ENCODE measurements at places on chromosomes 2 and 18. TPM values are rescaled to one million over a fixed set of nuclear protein-coding genes. Genes with fewer than 3 reads are reported as not detected.
A peak's percentile ranks its signal among the peaks of the same experiment; 100 is the strongest.

The RBM44 gene
- total RNA-seq, result 0.18 TPM

DNA sequence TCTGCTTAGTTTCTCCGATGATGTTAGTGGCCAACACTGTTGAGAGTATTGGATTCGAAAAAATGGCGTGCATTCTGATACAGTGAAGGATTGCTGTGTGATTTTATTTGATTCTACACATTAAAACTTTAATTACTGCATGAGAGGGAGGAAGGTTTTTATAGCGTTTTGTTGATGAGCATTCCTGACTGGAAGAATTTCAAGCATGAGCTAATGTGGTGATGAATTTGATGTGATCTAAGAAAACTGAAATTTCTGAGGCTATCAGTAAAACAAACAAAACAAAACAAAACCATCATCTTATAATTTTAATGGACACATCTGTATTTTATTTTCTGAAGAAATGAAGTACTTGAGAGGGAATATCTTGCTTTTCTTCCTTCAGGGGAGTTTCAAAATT lies 59.6 kb downstream of the ITGB6 start:
- DNase-seq, result no peak

The ZAP70 gene
- 2.2 TPM for total RNA-seq

GRCh38 chr2:17617955-17618354 lies 77.5 kb downstream of the VSNL1 start:
- DNase-seq, result no peak

- no peak for DNase-seq
These were observed 50.6 kb downstream of the PMAIP1 start for GRCh38 chr18:59950215-59950944.

GRCh38 chr2:165804719-165805118 lies 10.7 kb upstream of the GALNT3 start:
- DNase-seq, result no peak

GRCh38 chr2:197164141-197164754 lies 146.3 kb downstream of the ANKRD44 start:
- no peak for DNase-seq

- no peak for DNase-seq
These were observed 350.9 kb downstream of the PARD3B start for GRCh38 chr2:204896146-204896545.

GRCh38 chr2:174524527-174524926 lies 37.7 kb upstream of the GPR155 start:
- DNase-seq, result no peak

The TDRD15 gene
- not detected for total RNA-seq

- DNase-seq, result no peak
These were observed 270.6 kb downstream of the DCC start for GRCh38 chr18:52610451-52611115.

The TEX44 gene
- not detected for total RNA-seq

GRCh38 chr2:43840965-43841364 lies 2.2 kb downstream of the ABCG8 start:
- DNase-seq, result no peak

GRCh38 chr2:146652311-146652710 lies 1192.5 kb upstream of the ACVR2A start:
- DNase-seq, result no peak

GRCh38 chr2:16871411-16871810 lies 205.8 kb upstream of the CYRIA start:
- no peak for DNase-seq

The MC5R gene
- total RNA-seq, result not detected

GRCh38 chr2:23925702-23926289 lies 1.1 kb downstream of the ATAD2B start:
- DNase-seq, result peak; percentile 27

The TOGARAM2 gene
- total RNA-seq, result 0.48 TPM

The CAD gene
- total RNA-seq, result 24.2 TPM

GRCh38 chr2:197205585-197206215 lies 104.9 kb downstream of the ANKRD44 start:
- no peak for DNase-seq

DNA sequence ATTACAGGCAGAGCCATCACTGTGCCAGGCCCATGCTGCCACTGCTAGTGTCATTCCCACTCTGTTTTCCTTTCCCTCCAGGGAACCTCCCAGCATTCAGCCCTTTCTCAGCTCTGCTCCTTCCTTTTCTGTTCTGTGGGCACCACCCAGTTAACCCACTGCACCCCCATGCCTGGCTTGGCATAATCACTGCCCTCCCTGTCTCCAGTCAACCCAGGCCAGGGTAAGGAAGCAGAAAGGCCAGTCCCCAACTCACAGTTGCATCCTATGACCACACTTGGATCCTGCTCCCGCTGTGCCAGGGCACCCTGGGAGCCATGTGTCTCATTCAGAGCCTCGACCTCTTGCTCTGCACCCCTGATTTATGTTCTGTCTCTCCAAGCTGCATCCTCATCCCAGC lies 32.2 kb downstream of the DPYSL5 start:
- DNase-seq, result no peak

- no peak for DNase-seq
These were observed 107.2 kb upstream of the L3MBTL4 start for GRCh38 chr18:6521803-6522418.

The CCBE1 gene
- 0.34 TPM for total RNA-seq

The REG3G gene
- total RNA-seq, result not detected

DNA sequence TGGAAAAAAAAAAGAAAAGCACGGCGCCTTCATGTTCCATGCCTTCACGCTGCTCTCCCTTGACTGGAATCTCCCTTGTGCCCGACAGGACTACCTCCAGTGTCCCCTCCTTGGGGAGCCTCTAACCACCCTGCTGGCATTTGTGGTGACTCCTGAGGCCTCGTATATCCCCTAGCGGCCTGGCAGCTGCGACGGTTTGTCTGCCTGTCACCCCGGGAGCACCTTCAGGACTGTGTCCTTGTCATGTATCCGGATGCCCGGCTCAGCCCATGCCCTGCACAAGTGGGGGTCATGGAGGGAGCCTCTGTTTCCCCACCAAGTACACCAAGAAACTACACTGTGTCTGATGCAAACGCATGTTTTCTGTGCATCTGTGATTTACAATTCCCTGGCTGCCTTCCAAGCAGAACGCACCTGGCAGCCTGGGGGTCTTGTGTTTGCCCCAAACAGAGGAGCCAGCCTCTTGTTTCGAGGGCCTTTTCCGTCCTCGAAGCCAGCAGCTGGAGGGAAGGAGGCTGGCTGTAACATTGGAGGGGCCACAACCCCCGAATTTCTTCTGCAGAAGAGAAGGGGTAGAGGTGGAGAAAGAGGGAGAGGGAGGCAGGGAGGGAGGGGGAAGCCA lies 18.9 kb downstream of the TWIST2 start:
- DNase-seq, result no peak

The TFCP2L1 gene
- total RNA-seq, result 29.9 TPM

DNA sequence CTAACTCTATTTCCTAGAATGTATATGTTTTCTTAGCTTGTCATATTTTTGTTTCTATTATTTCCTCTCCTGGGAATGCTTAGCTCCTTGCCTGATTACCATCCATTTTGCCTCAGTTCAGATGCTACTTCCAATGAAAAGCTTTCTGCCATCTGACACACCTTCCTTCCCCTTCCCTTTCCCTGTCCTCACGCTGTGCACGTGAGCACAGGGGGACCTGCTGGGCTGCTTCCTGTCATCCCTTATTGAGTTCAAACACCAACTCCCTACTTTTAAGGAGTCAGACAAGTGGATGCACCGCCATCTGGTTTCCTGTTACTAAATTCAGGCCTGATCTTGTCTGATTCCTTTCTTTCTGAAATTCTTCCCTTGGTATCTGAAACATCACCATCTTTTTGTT lies 2.4 kb upstream of the INO80C start:
- no peak for DNase-seq

DNA sequence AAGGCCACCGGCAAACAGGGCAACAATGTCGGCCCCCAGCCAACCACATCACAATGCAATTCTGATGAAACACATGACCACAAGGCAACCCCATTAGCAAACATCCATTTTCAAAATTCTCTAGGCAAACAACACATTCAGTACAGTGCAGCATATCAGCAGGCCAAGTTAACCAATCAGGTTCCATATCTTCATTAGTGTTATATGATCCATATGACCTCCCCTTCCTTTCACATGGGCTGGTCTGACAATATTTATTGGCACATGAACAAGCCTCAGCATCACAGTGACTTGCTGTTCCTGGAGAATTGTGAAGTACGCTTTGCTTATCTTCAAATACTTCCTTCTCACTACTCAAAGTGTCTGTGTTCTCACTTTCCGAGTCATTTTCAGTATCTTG lies 19.8 kb downstream of the RNF103 start:
- no peak for DNase-seq

GRCh38 chr18:39453882-39454281 lies 1888.3 kb upstream of the CELF4 start:
- DNase-seq, result no peak

- no peak for DNase-seq
These were observed 158.6 kb upstream of the SERTAD2 start for GRCh38 chr2:64812285-64812684.

DNA sequence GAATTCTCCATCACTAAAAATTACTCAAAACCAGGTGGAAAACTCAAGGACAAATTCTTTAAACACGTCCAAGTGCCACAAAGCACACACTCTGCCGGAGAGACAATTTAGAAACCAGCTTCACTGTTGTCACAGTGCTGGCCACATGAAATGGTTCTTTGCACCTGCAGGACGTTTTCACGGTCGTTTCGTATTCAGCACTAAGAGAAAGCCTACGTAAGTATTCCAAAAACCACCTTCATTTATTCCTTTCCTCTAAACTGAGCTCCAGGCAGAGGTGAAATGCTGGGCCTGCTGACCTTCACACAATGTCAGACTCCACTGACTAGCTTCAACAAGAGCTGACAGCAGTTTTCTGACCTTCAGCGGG lies 680 bp downstream of the ATP5F1A start:
- DNase-seq, result no peak

DNA sequence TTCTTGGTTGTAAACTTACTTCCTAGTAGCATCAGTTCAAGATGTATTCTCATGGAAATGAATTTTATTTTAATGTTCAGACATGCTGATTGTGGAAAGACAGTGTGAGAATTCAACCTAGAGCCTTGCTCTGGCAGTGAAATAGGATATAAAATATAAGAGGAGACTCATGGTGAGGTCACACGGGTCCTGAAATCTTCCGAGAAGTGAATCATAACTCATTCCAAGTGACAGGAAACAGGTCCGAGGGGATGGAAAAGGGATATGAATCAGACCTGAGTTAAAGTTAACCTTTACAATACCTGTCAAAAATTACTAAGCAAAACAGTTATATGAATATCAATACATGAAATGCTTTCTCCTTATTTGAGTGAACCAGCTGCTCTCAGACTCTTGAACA lies 185.2 kb upstream of the LRRTM1 start:
- no peak for DNase-seq

The ATRAID gene
- 70.4 TPM for total RNA-seq

DNA sequence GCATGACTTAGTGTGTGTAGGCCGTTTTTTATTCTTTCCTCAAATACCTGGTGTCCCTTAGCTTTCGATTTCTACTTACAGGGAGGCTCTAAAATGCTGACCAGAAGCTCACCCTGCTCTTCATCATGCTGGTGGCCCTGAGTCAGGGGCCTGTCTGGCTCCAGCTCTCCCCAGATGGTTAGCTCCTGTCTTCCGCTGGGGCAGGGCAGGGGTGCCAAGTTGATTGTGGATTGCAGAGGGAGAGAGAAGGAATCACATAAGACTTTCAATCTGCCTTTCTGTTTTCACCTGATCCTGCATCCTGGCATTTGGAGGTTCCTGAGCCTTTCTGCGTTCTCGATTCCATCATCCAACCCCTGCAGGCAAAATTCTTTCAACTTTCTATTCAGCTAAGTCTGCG lies 4.2 kb downstream of the CIB4 start:
- DNase-seq, result no peak

The IL1F10 gene
- total RNA-seq, result not detected

DNA sequence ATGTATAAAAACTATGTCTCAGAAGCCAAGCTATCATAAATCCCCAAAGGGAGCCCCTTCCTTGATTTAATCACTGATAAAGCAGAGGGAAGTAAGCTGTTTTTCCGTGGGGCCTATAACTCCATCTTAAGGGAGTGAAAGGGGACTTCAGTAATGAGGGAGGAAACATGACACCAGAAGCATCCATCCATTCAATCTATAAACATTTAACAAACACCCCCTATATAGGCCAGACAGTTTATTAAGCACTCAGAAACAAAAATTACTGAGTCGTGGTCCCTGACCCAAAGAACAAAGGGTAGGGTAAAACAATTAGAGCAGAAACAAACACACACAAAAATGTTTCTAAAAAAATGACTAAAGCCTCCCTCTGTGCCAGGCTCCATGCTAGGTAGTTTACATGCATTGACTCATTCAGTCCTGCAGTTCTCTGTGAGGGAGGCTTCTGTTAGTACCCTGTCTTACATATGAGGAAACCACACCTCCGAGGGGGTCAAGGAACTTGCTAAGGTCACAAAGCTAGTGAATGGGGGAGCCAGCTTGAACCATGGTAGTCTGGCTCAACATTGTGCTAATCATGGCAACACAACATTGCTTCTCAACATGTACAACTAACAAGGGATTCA lies 472.1 kb downstream of the CDH2 start:
- DNase-seq, result no peak

- DNase-seq, result no peak
These were observed 49.7 kb downstream of the MTA3 start for GRCh38 chr2:42618116-42618515.

- no peak for DNase-seq
These were observed 4.1 kb downstream of the SRSF7 start for GRCh38 chr2:38747007-38747424.

DNA sequence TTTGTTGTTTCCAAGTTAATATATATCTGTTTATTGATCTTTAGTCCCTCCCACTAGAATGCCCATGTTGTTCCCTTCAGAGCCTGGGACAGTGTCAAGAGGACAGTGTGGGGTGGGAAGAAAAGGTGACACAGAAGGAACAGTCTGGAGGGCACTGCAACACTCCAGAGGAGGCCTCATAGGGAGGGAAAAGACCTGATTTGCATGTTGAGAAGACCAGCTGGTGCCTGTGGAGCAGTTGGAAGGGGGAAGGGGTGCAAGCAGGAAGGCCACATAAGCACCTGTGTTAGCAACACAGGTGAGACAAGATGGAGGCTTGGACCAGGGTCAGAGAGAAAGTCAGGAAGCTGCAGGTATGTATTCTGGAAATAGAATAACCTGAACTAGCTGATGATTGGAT lies 48.1 kb upstream of the FHOD3 start:
- no peak for DNase-seq

GRCh38 chr18:49055754-49056172 lies 105.0 kb upstream of the SMAD7 start:
- no peak for DNase-seq

The UGT1A3 gene
- 2.8 TPM for total RNA-seq

The EML6 gene
- total RNA-seq, result 1.2 TPM

DNA sequence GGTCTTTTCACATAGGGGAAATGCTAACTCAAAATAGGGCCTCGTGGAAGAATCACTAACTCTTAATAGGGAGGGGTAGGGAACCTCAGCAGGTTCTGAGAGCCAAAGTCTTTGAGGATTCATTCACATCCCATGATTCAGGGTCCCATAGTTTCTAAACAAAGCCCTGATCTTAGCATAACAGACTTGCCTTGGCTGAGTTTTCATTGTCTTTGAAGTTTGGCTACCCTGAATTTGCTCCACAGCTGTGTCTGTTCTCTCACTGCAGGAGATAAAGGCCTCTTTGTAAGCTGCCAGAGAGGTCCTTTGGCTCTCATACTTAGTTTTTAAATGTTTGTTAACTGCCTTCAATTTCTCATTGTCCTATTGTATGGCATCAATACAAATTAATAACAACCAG lies 54.5 kb downstream of the ZDBF2 start:
- no peak for DNase-seq

All from esophagus squamous epithelium (tissue), 5 donors.